ENCODE measurements at places on chromosomes 5 and 9. TPM values are rescaled to one million over a fixed set of nuclear protein-coding genes. Genes with fewer than 3 reads are reported as not detected.

The GGTA1 gene
- total RNA-seq: not detected

The ESM1 gene
- total RNA-seq: not detected

The NLN gene
- 81.4 TPM for total RNA-seq

The OMD gene
- not detected for total RNA-seq

The CTXN3 gene
- total RNA-seq: not detected

The SV2C gene
- 0.43 TPM for total RNA-seq

The KCTD16 gene
- total RNA-seq: not detected

The LCN15 gene
- not detected for total RNA-seq

The ADRA1B gene
- 46.5 TPM for total RNA-seq

The SPINK5 gene
- not detected for total RNA-seq

The SNCAIP gene
- not detected for total RNA-seq

The ANP32B gene
- total RNA-seq: 8.4 TPM

The IFNA4 gene
- not detected for total RNA-seq

The GABRA1 gene
- total RNA-seq: not detected

The SHISAL2B gene
- total RNA-seq: 5.1 TPM

The NSUN2 gene
- total RNA-seq: 65.0 TPM

The NME5 gene
- not detected for total RNA-seq

The RXFP3 gene
- not detected for total RNA-seq

The IFNA8 gene
- total RNA-seq: not detected

The ANKDD1B gene
- not detected for total RNA-seq

The ROPN1L gene
- total RNA-seq: 4.0 TPM

The TRAF1 gene
- total RNA-seq: 0.49 TPM

The SHOC1 gene
- not detected for total RNA-seq

The FAM221B gene
- not detected for total RNA-seq

The SPATA31A3 gene
- 0.20 TPM for total RNA-seq

The QSOX2 gene
- 9.0 TPM for total RNA-seq

The TMC1 gene
- total RNA-seq: not detected

The GARIN3 gene
- total RNA-seq: not detected

The ANKRD20A1 gene
- total RNA-seq: 0.41 TPM

The MAP1B gene
- 21.9 TPM for total RNA-seq

The PLCXD3 gene
- total RNA-seq: not detected

The EQTN gene
- not detected for total RNA-seq

The NIM1K gene
- total RNA-seq: 0.41 TPM

The CLTB gene
- 163 TPM for total RNA-seq

Measured in G401 (cell line).